BJ (cell line): ENCODE measurements at places on chromosomes 4 and X.
A peak's percentile ranks its signal among the peaks of the same experiment; 100 is the strongest.

DNA sequence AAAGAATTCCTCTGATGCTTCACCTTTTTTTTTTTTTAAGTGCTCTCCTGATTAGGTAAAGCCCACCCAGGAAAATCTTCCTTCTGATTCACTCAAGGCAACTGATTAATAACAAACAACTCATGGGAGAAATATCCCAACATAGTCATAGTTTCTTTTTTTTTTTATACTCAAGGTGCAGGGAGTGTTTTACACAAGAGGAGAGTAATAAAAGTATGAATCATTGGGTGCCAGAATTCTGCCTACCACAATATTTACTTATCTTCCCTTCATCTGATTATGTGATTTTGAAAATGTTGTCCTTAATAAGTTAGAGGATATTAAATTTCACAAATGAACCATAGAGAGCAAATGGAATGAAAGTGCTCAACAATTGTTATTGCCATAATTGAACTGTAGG, 329.9 kb downstream of the TECRL start:
- no peak for DNase-seq

- DNase-seq, result no peak
These were observed 135.0 kb upstream of the TENT5D start for GRCh38 chrX:80285131-80285773.

DNA sequence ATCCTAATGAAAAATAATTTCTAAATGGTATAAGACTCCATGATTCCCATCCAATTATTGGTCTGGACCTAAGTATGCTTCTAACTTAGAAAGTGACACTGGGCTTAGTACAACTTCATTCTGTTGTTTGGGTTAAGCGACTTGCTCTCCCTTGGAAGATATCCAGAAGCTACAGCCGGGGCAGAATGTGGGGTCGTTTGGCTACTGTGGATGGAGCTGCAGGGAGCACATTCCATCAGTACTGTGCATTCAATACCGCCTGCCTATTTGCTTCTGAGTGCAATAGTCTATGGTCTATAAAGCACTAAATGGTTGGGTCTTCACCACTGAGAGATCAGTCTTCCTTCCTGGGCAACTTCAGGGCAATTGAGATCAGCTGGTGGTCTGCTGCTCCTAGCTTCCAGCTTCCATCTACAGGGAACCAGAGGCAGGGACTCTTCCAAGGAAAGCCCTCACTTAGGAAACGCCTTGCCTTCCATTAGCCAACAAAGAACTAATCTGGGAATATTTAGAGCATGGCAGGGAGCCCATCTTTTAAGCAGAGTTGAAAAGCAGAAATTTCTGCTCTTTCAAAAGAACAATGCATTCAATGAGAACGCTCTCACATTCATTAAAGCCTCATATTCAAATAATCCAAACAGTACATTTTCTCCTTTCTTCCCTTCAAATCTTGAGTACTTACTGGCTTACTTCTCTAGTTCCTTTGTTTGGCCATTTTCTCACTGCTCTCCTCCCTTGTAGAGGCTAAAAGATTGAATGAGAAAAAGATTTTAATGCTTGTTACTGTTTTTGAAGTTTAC, 1049.9 kb upstream of the TENM3 start:
- no peak for DNase-seq

DNA sequence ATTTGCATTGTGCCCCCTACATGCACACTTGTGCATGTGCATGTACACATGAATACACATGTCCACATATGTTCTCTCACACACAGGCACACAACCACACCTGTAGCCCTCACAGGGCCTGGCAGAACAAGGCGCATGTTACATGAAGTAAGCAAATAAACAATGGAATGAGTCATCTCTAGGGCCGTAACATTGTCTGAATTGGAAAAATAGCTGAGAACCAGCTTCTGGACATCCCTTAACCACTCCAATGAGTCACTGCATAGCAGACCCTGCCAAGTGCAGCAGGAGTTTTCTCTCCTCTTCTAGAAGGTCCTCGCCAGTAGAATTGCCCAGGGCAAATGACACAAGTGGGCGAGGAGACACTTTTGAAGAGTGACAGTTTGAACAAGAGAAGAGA, 66.1 kb downstream of the MAGEA10 start:
- DNase-seq, result peak; percentile 35

DNA sequence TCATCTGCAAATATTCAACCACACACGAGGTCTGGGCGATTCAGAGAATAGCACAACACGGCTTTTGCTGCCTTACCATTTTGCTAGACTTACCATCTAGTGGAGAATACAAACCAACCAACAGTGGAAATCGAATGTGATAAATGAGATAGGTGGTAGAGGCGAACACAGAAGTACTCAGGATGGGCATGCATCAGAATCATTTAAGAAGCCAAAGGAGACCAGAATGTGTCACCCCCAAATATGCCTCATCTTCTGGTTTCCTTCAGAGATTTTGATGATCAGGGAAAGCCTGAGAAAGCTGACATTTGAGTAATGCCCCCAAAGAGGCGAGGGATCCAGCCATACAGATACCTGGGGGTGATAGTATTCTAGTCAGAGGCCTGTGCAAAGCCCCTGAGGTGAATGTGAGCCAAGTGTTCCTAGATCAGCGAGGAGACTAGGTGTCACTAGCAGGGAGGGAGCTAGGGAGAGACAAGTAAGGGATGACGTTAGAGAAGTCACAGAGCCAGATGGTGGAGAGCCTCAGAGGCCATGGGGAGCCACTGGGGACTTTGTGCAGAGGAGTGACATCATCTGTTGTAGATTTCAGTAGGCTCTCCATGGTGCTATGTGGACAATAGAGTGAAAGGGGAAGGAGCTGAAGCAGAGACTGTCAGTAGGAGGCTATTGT, 1.7 kb downstream of the MTMR1 start:
- DNase-seq, result no peak
